ENCODE measurements at places on chromosomes 5 and 9. TPM values are rescaled to one million over a fixed set of nuclear protein-coding genes. Genes with fewer than 3 reads are reported as not detected.
A peak's percentile ranks its signal among the peaks of the same experiment; 100 is the strongest.

DNA sequence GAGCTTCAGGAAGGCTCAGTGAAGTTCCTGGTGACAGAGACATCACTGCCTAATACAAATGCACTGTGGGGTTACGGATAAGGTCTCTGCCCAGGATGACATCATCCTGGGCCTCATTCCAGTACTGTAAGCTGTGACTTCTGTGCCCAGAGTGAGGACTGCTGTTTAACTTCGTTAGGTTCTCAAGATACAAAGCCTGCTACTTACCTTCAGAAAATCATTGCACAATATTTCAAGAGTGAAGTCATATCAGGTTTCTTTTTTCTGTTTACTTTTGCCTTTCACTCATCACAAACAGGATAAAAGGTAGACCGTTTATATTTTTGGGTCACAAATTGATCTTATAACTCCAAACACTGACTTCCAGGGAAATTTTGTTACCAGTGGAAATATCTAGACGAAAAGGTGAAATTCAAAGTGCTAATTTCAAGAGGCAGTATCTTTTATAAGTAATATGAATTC, 241.2 kb downstream of the PIK3R1 start:
- no peak for DNase-seq

GRCh38 chr5:4881366-4882002, 258.6 kb upstream of the ADAMTS16 start:
- DNase-seq = no peak

DNA sequence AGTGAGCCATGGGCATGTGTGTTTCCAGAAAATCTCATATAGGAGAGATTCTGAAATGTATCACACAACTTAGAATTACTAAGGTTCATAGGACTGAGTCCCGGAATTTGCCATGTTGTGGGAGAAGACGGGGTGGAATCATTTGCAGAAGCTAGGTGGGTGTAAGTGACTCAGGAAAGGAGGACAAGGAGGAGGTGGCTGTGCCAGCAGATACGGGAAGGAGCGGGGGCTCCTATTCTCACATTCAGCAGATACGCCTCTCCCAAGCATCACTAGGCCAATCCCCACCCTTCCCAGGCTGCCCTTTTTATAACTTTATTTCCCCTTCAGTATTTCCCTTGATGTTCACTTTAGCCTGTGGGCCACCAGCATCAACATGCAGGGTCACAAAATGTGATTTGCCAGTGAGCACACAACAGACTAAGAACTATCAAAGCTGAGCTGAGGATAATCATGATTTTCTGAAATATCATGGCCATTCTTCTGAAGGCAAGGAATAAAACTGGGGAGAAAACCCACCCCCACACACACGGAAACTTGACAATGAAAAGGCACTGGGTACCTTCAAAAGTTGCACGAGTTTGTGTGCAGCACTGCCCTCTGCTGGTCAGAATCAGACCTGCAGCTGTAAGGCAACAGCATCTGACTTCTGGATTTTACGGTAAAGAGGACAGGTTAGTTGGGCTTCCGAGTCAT, 133.2 kb downstream of the MTX3 start:
- DNase-seq = peak; percentile 94

DNA sequence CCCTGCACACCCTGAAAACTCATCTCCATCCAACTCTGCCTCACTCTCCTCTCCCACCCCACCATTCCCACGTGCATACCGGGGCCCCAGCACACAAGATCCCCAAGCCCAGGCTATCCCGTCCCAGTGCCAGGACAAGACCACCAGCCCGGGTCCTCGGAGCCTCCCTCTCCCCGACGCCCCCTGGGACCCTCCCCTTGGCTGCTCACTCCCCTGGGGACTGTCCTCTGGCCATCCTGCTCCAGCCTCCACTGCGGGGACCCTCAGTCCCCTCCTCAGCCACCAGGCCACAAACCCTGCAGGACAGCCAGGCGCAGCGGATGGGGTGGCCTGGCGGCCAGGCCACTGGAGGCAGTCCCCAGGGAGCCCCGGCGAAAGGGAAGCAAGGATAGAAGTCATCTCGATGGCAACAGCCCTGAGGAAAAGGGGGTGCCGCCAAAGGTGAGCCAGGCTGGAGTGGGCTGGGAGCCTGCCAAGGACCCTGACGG, 62.8 kb downstream of the C9orf50 start:
- DNase-seq = no peak

CCDC69 gene
- total RNA-seq = 23.2 TPM

SOHLH1 gene
- total RNA-seq = not detected
